ENCODE measurements at places on chromosomes 16 and 17. TPM values are rescaled to one million over a fixed set of nuclear protein-coding genes. Genes with fewer than 3 reads are reported as not detected.

RGS9 gene
- total RNA-seq: 3.8 TPM

- DNase-seq: no peak
Observed at GRCh38 chr16:84451781-84452180, 52.7 kb downstream of the MEAK7 start.

KCTD19 gene
- total RNA-seq: not detected

PIRT gene
- not detected for total RNA-seq

DNA sequence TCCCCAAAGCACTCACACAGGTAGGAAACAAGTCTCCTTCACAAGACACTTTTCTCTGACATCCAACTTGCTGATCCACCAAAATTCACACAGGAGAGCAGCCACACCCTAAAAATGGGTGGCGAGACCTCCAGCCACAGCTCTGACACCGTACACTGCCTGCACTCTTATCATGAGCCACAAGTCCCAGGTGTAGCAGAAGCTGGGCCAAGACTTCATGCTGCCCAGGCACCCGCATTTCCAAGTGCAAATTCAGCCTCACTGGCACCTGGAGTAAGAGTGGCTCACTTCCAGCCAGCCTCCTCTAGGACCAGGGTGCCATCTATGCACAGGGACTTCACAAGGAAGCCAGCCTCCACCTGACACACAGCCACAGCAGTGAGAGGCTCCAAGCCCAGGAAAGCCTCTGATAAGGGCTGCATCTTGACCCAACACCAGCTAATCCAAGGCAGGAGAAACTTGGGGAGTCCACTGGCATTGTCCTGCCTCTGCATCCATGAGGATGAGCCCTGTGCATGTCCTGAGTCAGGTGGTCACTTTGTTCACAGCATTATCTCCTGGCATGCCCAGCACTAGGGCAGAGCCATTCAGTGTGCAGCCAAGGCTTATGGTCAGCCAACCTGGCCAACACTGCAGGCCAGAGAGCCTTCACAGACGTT is 2.6 kb upstream of the ZNF768 start:
- no peak for DNase-seq

- no peak for DNase-seq
Observed at GRCh38 chr17:61411261-61412142, 11.9 kb downstream of the TBX2 start.

DNA sequence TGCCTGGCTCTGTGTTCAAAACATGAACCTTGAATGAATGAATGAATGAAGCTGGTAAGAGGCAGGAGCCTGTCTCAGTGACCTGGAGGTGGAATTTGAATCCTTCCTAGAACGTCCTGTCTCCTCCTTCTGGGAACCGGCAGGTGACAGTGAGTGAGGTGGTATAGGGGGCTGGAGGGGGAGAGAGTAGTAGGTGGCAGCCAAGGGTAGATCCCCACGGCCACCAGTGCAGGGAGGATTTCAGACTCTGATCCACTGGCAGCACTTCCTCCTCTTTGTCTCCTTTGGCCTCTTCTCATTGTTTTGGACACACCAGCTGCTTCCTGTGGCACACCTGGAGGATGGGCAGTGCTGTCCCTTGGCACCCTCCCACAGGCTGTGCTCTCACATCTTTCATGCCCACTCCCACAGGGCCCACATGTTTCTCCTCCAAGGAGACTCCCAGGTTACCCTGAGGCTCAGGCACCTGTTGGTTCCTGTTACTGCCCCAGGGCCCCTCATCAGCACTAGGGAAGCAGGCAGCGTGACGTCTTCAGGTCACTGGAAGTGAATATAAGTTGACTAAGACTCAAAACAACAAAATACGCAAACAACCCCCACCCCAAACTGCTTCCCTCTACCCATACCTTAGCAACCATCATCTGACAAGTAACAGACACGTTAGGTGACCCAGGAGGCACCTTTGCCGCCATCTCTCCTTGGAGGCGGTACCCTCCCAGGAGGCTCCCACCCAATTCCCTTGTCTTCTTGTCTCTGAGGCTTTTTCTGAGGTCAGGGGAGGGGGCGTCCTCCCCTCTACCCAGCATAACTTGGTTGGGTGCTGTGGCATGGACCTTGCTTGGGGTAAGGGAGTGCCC is 84.6 kb downstream of the N4BP1 start:
- no peak for DNase-seq

DNA sequence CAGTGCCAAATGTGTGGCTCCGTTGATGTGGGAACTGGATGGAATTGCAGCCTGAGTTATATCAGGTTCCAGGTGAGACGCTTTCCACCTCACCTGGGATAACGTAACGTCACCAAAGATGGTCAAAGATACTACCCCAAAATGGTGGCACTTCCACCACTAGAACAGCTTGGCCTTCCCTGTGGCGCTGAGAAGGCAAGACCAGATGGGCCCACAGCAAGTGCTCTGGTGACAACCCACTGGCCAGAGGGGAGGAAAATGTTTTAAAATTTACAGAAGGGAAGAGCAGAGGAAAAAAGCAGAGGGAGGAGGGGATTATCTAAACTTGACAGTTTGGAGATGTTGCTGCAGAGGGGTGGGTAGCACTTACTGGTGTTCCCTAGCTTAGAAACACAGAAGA is 7.5 kb upstream of the ITGA2B start:
- no peak for DNase-seq

- DNase-seq: no peak
Observed at GRCh38 chr16:5196204-5196603, 98.6 kb upstream of the EEF2KMT start.

DNA sequence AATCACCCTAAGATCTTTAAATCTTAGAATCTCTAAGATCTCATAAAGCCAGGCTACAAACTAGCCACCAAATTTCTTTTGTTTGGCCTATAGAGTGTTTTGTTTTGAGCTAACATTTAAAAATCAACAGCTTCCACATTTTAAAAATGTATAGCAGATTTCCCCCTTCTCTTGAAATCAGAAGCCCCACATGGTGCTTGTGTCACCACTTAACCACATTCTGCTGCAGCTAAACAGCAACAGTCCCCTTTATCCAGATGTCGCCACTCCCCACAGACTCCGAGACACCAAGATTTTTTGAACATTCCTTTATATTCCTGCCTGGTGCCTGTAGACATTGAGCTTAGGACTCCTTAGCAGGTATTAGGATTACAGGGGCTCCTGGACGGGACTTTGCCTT is 16.0 kb downstream of the GUCY2D start:
- DNase-seq: no peak

- no peak for DNase-seq
Observed at GRCh38 chr17:31224366-31224765, 72.7 kb downstream of the OMG start.

TPSD1 gene
- not detected for total RNA-seq

ATP2C2 gene
- total RNA-seq: not detected

- DNase-seq: no peak
Observed at GRCh38 chr16:58211846-58212245, 13.9 kb upstream of the CSNK2A2 start.

DNA sequence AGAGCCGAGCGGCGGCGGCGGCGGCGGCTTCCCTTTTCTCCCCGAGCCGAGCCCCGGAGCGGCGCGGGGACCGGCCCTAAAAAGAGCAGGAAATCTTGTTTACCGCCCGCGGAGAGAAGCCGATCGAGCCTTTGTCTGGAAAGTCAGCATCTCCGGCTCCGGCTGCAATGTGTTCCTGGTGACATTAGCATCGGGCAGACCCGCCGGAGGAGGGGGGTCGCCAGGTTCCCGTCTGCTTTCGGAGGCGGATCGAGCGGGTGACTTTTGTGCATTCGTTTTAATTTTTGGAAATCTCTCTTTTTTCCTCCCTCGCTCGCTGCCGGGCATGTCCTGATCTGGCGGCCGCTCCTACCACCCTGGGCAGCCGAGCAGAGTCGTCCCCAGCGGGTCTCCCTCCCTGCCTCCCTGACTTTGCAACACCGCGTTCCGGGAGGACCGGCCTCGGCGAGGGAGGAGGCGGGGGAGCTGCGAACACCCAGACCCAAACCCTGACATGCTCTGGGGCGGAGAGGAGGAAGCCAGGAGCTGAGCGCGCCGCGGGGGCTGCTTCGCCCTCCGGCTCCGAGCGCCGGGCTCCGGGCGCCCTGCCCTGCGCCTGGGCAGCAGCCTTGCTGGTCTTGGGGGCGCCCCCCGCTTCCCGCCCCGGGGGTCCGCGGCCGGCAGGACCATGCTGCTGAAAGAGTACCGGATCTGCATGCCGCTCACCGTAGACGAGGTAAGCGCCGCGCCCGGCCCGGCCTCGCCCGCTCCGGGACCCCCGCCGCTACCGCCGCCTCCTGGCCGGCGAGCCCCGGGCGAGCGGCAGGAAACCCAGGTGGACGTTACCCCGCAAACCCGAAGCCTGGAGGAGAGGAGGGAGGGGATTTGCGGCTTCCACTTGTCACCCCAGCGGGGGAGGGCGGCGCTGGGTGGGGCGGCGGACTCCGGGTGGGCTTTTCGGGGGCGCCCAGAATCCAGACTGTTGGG is 690 bp downstream of the PITPNC1 start:
- DNase-seq: no peak

GRCh38 chr17:68103148-68103547 is 67.6 kb downstream of the KPNA2 start:
- no peak for DNase-seq

GRCh38 chr16:27430923-27431484 is 29.0 kb downstream of the IL21R start:
- no peak for DNase-seq

DNA sequence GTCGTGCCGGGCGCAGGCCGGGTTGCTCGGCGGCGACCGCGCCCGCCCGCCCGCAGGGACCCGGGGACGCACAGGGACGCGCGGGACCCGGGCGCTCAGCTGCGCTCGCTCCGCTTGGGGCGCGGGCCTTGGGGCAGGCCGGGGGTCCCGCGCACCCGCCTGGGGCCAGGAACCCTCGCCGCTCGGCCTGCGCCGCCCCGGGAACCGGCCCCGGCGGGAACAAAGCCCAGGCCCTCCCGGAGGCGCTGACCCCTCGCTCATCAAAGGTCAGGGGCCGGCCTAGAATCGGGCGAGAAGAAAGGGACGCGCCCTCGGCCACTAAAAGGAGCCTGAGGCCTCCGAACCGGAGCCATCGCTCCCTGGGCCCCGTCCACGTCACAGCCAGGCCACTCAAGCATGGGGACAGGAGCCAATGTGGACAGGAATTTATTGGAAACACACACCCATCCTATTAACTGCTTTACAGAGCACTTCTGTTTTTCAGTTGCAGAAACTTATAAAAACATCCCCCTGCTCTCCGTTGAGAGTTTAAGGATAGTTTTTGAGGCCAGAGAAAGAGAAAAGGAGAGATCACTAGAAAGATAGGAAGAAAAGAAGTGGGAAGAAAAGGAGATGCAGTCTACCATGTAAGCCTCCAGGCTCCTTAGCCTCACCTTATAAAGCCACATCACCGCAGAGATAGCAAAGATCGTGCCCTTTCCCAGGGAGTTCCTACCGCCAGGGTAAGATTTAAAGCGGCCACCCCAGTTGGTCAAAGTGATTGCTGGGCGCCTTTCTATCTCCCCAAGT is 558 bp upstream of the ZFHX3 start:
- DNase-seq: no peak

RCVRN gene
- total RNA-seq: not detected

GRCh38 chr17:67902511-67903231 is 77.4 kb downstream of the BPTF start:
- DNase-seq: no peak

UBE2I gene
- total RNA-seq: 121 TPM

DPEP3 gene
- not detected for total RNA-seq

- no peak for DNase-seq
Observed at GRCh38 chr16:86365513-86366273, 144.6 kb upstream of the FOXF1 start.

DNA sequence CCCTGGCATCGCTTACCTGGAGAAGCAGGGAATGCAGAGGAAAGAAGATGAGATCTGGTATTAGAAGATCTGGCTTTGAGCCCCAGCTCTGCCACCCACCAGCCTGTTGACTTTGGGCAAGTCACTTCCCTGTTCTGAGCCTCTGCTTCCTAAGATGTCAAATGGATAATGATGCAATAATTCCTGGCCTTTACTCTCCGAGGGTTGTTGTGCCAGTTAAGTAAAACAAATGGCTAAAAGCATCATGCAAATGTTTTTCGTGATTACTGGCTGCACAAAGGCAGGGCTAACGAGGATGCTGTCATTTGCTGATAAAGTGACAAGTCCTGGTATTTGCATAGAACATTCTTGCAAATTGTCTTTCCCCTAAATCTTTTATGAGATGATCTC is 1.3 kb upstream of the ZNF821 start:
- DNase-seq: no peak

KRT17 gene
- 81.4 TPM for total RNA-seq

- DNase-seq: no peak
Observed at GRCh38 chr16:54062361-54063278, 224.0 kb downstream of the IRX3 start.

GRCh38 chr16:84656649-84657048 is 8.3 kb downstream of the KLHL36 start:
- DNase-seq: no peak

GRCh38 chr17:42289611-42290181 is 1.4 kb downstream of the STAT5A start:
- no peak for DNase-seq

GRCh38 chr17:37741341-37742115 is 3.3 kb downstream of the HNF1B start:
- DNase-seq: no peak

GRCh38 chr17:7392696-7393612 is 1.4 kb downstream of the PLSCR3 start:
- no peak for DNase-seq

MYL11 gene
- total RNA-seq: not detected

RNF222 gene
- total RNA-seq: not detected

GPR179 gene
- total RNA-seq: not detected

GRCh38 chr17:37519251-37519985 is 29.7 kb downstream of the DUSP14 start:
- DNase-seq: peak; percentile 60

GRCh38 chr16:83989300-83989699 is 21.3 kb downstream of the NECAB2 start:
- DNase-seq: no peak

DNA sequence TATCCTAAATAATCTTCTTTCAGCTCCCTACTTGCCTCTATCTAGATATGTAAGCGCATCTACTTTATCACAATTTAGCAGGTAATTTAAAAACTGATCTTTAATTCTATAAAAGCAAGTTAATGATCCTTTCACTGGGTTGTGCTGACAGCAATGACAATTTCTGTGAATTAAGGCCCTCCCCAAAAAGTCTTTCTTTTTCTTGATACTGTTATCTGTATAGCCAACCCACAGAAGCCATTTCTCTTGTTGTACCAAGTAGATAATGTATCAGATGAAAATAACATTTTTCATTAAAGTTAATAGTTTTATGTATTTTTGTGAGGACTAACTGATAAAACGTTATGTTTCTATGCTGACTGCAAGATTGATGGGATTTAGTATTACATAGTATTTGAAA is 3.8 kb downstream of the ZPBP2 start:
- DNase-seq: no peak

GRCh38 chr16:87047221-87048037 is 269.8 kb downstream of the C16orf95 start:
- no peak for DNase-seq

GRCh38 chr16:75710344-75710743 is 9.1 kb upstream of the DUXB start:
- DNase-seq: no peak

- no peak for DNase-seq
Observed at GRCh38 chr17:39925282-39926134, 1.9 kb downstream of the ORMDL3 start.
